NCI-H187 (cell line): ENCODE measurements at places on chromosomes 3 and 15.

GRCh38 chr3:85475346-85475745 lies 516.6 kb downstream of the CADM2 start:
- no peak for DNase-seq

- no peak for DNase-seq
Observed at GRCh38 chr3:195129644-195130492, 141.1 kb downstream of the XXYLT1 start.

- no peak for DNase-seq
Observed at GRCh38 chr3:41598402-41599126, 363.3 kb downstream of the ULK4 start.

DNA sequence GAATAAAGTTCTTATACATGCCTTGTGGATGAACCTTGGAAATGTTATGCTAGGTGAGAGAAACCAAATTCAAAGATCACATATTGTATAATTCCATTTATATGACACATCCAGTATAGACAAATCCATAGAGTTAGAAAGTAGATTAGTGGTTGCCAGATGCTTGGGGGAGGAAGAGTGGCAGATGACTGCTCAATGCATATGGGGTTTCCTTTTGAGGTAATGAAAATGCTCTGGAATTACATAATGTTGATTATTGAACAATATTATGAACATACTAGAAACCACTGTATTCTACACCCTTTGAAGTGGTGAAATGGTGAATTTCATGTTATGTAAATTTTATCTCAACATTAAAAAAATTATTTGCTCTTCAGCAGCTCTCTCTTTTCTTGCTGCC lies 100.8 kb downstream of the DHX36 start:
- DNase-seq, result no peak
